ENCODE measurements at places on chromosomes 7 and 10. TPM values are rescaled to one million over a fixed set of nuclear protein-coding genes. Genes with fewer than 3 reads are reported as not detected.

DNA sequence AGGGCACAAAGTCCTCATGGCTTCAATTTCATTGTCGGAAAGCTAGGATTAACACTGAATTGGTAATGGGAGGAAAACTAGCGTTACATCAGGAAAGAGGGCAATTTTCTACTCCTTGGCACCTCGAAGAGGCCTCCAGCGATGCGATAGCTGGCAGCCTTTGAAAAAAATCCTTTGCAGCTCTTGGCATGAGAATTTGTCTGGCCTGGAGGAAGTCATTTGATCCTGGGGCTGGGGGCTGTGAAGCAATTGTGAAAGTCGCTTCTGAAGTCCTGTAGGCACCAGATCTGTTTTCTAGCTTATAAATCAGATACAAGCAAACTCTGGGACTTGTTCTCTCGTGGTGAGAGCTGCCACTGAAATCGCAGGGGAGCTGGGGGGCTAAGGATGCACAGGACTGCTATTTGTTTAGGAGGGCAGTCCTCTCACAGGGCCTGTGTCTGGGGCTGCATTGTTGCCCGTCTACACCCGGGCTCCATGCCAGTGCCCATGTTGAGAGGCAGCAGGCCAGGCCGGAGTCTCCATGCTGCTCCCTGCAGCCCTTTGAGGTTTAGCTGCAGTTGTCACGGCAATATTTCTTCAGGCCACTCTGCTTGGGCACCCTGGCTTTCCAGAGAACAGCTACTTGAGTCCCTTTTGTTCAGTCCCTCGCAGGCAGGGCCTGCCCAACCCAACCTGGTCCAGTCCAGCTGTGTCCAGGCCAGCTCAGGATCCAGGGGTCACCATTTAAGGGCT lies 206.8 kb upstream of the LYZL1 start:
- no peaks in the 10 kb centered on the region for H3K36me3 ChIP-seq
- H3K27ac ChIP-seq, result no peak overlapping the region
- DNase-seq, result no peak
- H3K4me1 ChIP-seq, result no peaks in the 10 kb centered on the region

- H3K4me1 ChIP-seq, result no peaks in the 10 kb centered on the region
- H3K4me3 ChIP-seq, result no peak overlapping the region
- peaks cover 11% of the 10 kb centered on the region for H3K36me3 ChIP-seq
- no peak for DNase-seq
Measured at GRCh38 chr7:70640266-70640833, 491.6 kb upstream of the GALNT17 start.

DNA sequence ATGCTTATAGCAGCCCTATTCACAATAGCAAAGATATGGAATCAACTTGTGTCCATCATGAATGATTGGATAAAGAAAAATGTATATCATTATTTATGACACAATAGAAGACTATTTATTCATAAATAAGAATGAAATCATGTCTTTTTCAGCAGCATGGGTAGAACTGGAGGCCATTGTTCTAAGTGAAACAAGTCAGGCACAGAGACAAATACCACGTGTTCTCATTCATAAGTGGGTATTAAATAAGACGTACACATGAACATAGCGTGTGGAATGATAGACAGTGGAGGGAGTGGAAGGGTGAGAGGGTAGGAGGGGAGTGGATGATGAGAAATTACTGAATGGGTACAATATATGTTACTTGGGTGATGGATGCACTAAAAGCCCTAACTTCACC lies 762.4 kb downstream of the REEP3 start:
- DNase-seq, result no peak
- no peak overlapping the region for H3K27ac ChIP-seq
- H3K4me1 ChIP-seq, result no peaks in the 10 kb centered on the region
- H3K4me3 ChIP-seq, result no peak overlapping the region

- no peak overlapping the region for H3K27ac ChIP-seq
- no peaks in the 10 kb centered on the region for H3K36me3 ChIP-seq
- H3K27me3 ChIP-seq, result no peaks in the 10 kb centered on the region
Measured at GRCh38 chr7:105218939-105219770, 169.6 kb downstream of the SRPK2 start.

DNA sequence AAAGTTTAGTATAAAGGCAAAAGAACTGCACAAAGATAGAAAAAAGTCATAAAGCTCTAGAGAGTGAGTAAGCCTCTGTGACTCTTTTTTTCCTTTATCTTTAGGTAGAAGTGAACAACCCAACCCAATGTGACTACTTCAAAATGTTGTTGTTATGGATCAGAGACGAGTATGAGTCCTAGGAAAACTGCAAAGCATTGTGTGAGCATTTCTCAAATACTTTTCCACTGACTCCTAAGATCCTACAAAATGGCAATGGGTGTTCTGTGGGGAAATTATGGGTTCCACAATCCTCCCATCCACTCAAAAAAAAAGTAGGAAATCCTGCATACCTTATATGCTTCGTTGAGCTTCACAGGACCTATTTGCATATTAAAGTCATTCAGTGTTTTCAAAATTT lies 177.1 kb downstream of the DGKI start:
- H3K27me3 ChIP-seq, result peaks cover 2% of the 10 kb centered on the region
- no peaks in the 10 kb centered on the region for H3K36me3 ChIP-seq
- no peaks in the 10 kb centered on the region for H3K4me1 ChIP-seq

DNA sequence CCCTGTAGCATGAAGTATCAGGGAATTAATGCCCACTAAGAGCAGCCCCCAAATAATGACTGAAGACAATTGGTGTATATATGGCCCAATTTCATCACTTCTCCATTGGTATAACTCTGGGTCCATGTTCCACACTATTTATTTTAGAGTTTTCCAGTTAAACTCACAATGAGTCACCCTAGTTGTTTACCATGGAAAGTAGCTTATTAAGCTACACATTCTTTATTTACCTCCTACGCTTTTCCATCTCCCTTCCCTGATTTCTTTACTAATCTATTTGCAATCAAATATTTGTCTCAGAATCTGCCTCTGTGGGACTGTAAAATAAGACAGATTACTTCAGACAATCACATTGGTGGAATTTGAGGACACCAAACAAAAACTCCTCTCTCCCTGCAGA lies 655.6 kb downstream of the SORCS1 start:
- H3K4me3 ChIP-seq, result no peak overlapping the region
- H3K27me3 ChIP-seq, result no peaks in the 10 kb centered on the region
- no peaks in the 10 kb centered on the region for H3K4me1 ChIP-seq
- no peak for DNase-seq
- H3K27ac ChIP-seq, result no peak overlapping the region
- H3K36me3 ChIP-seq, result no peaks in the 10 kb centered on the region

DNA sequence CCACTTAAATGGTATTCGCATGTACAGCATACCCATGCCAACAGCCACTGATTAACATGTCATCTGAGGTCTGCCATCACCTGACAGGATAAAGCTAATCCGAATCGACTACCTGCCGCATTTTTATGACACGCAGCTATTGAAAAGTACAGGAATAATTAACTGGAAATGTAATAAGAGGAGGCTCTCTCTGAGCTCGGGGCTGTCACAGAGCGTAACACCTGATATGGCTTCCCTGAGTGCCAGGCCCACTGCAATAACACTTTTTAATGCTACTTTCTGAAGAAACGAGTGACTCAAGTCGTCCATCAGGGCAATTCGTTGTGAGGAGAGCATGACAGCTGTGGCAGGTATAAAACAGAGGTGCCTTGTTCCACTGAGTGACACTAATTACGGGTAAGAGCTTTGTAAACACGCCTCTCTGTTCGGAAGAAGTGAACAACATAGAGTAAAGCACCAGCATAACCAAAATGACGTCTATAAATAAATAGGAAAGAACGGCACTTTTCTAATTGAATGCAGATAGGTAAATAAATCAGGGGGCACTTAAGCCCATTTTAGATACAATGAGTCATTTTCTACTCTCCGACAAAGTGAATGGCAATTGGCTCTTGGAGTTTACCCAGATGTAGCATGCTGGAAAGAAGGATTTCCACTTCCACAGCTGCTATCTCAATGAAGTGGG lies 56.5 kb upstream of the CREB5 start:
- no peaks in the 10 kb centered on the region for H3K36me3 ChIP-seq
- no peak for DNase-seq
- no peak overlapping the region for H3K27ac ChIP-seq
- H3K4me1 ChIP-seq, result no peaks in the 10 kb centered on the region

DNA sequence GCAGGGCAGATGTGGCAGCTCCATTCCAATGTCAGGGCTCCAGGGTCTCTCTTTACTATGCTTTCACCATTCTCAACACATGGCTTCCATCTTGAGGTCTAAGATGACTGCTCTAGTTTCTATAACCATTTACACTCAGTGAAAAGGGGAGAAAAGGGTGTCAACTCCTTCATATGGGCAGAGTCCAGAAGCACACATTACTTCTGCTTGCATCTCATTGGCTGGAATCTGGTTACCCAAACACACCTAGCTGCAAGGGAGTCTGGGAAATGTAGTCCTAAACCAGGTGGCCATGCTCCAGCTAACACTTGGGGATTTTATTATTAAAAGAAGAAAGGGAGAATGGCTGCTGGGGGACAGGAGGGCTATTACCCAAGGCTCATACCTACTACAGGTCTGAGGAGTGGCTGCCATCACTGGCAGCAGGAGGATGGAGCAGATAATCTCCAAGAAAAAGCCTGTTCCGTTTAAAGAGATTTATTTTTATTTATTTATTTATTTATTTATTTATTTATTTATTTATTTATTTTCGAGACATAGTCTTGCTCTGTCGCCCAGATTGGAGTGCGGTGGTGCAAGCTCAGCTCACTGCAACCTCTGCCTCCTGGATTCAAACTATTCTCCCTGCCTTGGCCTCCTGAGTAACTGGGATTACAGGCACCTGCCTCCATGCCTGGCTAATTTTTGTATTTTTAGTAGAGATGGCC lies 29.1 kb upstream of the LBX1 start:
- DNase-seq, result no peak
- H3K4me1 ChIP-seq, result peaks cover 22% of the 10 kb centered on the region
- no peaks in the 10 kb centered on the region for H3K36me3 ChIP-seq
- H3K27ac ChIP-seq, result no peak overlapping the region
- peaks cover 7% of the 10 kb centered on the region for H3K27me3 ChIP-seq

DNA sequence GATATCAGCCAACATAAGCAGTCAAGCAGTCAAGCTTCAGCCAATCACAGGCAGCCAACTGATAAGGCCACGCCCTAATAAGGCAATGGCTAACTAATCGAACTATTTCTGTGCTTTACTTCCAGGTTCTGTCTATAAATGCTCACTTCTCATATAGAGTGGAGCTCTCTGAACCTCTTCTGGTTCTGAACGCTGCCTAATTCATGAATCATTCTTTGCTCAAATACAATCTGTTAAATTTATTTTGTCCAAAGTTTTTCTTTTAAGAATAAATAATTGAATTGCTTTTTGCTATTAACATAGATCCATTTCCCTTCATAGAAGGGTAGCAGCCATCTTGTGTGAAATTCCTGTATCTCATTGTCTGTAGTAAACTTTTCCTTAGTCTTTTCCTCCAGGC lies 97.9 kb upstream of the TMEM72 start:
- no peak overlapping the region for H3K4me3 ChIP-seq
- DNase-seq, result no peak
- H3K27ac ChIP-seq, result no peak overlapping the region
- no peaks in the 10 kb centered on the region for H3K4me1 ChIP-seq
- no peaks in the 10 kb centered on the region for H3K36me3 ChIP-seq

- no peak overlapping the region for H3K27ac ChIP-seq
- no peak for DNase-seq
- peaks cover 9% of the 10 kb centered on the region for H3K27me3 ChIP-seq
- no peaks in the 10 kb centered on the region for H3K36me3 ChIP-seq
Measured at GRCh38 chr7:74217455-74218342, 7.9 kb downstream of the LAT2 start.

GRCh38 chr7:149809215-149809614 lies 29.0 kb upstream of the ZNF862 start:
- peaks cover 3% of the 10 kb centered on the region for H3K36me3 ChIP-seq
- no peak overlapping the region for H3K4me3 ChIP-seq
- H3K4me1 ChIP-seq, result peaks cover 2% of the 10 kb centered on the region
- peaks cover 11% of the 10 kb centered on the region for H3K27me3 ChIP-seq
- no peak overlapping the region for H3K27ac ChIP-seq

GRCh38 chr7:106737202-106737562 lies 76.2 kb upstream of the CCDC71L start:
- H3K27me3 ChIP-seq, result no peaks in the 10 kb centered on the region
- H3K36me3 ChIP-seq, result no peaks in the 10 kb centered on the region
- DNase-seq, result no peak
- no peak overlapping the region for H3K27ac ChIP-seq
- no peaks in the 10 kb centered on the region for H3K4me1 ChIP-seq
- no peak overlapping the region for H3K4me3 ChIP-seq

DNA sequence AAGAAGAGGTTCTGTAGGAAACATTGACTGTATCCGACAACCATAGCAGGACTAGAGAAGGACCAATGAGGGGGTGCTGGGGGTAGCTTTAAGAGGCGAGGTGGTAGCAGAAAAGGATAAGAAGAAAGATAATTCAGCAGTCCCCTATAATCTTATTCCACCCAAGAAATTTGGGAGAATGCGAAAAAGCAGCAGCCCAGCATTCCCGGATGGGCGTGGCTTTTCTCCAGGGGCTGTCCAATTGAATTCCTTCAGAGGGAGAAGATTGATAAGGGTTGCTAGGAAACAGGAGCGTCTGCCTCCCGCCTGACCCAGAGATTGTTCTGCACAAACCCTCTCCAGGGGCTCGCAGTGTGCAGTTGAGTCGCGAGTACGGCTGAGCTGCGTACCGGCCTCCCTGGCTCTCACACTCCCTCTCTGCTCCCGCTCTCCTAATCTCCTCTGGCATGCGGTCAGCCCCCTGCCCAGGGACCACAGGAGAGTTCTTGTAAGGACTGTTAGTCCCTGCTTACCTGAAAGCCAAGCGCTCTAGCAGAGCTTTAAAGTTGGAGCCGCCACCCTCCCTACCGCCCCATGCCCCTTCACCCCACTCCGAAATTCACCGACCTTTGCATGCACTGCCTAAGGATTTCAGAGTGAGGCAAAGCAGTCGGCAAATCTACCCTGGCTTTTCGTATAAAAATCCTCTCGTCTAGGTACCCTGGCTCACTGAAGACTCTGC lies at the start of gene GRM3:
GRM3 (plus strand) TSS at position 349 of the 721 bp plus-strand sequence. CDS start 121,237 bp downstream, outside the sequence.
- peaks cover 6% of the 10 kb centered on the region for H3K27me3 ChIP-seq
- peak within 1 kb of the TSS; percentile 20 for H3K27ac ChIP-seq
- H3K36me3 ChIP-seq, result no peaks in the 10 kb centered on the region
- peaks cover 13% of the 10 kb centered on the region for H3K4me1 ChIP-seq
- H3K4me3 ChIP-seq, result peak within 1 kb of the TSS; percentile 86
- DNase-seq, result peak; percentile 59

DNA sequence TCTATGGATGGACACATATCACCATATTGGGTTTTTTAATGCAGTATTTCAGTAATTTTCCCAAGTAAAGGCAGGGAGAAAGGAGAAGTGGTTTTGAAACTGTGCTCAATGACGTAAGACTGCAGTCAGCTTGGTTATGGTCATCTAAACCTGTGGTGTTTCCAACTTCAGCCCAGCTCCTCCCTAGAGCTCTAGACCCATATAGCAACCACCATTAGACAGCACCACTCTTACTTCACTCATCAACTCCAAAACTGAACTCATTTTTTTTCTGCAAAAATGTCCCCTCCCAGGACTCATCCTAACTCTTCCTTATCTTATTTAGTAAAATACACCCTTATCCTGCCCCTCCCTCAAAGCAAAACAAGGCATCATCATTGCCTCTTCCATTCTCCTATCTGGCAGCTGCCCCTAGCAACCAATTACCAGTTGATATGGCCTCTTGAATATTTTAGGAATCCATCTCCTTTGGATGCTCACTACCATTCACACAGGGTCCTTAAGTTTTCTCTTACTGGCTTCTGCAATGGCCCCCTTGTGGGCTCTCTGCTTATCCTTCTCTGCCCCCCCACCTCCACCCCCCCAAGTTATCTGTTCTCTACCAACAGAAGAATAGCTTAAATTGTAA lies 1.5 kb upstream of the RALA start:
- peaks cover 26% of the 10 kb centered on the region for H3K4me1 ChIP-seq
- H3K4me3 ChIP-seq, result peak overlapping the region; percentile 95
- H3K27me3 ChIP-seq, result peaks cover 6% of the 10 kb centered on the region

Gene GPR37
- total RNA-seq, result 7.1 TPM

Gene ZNF277
- 26.1 TPM for total RNA-seq

Gene SEC31B
- total RNA-seq, result 13.2 TPM

Gene LIPF
- not detected for total RNA-seq

Gene PYROXD2
- total RNA-seq, result 5.8 TPM

Gene CFAP70
- 1.7 TPM for total RNA-seq

Measured in endothelial cell (in vitro differentiated cells).